Fibroblast of villous mesenchyme (primary cell): ENCODE measurements at places on chromosomes 1 and 21.

DNA sequence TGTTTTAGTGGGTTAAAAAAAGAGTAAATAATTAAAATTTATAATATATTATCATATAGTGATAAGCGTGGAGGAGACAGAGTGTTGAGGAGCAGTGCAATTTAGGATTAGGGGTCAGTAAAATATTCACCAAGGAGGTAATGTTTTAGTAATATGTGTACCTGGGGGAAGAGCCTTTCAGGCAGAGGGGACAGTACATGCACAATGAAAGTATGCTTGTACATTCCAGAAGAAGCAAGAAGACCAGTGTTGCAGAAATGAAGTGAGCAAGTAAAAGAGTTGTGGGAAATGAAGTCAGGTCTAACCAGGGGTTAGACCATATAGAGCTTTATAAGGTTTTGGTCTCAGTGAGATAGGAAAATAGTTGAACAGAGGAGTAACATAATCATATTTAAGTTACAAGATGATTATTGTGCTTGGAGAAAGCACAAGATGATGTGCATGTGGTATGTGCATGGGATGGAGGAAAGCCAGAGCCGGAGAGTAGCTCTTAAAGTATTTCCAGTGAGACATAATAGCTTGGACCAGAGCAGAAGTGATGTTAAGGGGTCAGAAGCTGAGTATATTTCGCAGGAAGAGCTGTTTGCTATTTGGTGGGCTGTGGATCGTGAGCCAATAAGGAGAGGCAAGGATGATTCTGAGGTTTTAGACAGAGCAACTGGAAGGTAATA is 44.8 kb downstream of the SNX7 start:
- DNase-seq = no peak

DNA sequence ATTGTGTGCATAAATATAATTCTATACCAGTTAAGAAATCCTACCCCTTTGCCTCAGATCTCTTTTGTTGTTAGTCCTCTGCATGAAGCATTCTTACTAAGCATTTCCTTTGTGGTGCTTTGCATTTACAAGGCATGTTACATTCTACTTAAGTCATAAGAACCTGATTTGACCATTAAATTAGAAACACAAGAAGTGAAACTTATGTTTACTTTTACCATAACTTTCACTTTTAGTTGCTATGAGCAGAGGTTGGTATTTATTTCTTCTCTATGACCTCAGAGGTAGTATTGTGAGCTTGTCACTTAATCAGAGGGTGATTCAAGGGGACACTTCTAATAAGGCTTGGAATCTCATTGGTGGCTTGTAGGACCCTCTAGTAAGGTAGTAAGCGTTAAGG is 9.0 kb downstream of the FAM20B start:
- peak; percentile 69 for DNase-seq

- no peak for DNase-seq
Measured at GRCh38 chr1:189424746-189425331, 1052.8 kb downstream of the BRINP3 start.

- DNase-seq = no peak
Measured at GRCh38 chr1:162535501-162535900, 26.0 kb upstream of the UAP1 start.

GRCh38 chr1:27877115-27877416 is 4.7 kb downstream of the THEMIS2 start:
- no peak for DNase-seq

DNA sequence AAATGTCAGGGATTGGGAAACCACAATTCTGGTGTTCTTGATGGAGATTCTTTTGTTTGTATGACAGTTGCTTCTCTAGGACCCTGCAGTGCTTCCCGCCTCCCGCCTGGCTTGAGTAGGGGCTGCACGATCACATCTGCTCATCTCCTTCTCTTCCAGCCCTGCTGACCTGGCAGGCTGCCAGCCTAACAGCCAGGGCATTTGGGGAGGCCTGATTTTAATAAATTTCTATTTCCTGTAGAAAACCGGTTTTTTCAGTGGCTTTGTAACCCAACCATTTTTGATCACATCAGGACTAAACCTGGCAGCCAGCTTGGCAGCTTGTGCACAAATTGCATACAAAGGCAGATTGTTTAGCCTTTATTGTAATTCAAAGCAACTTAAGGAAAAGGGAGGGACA is 78.9 kb downstream of the UBE2U start:
- DNase-seq = no peak

DNA sequence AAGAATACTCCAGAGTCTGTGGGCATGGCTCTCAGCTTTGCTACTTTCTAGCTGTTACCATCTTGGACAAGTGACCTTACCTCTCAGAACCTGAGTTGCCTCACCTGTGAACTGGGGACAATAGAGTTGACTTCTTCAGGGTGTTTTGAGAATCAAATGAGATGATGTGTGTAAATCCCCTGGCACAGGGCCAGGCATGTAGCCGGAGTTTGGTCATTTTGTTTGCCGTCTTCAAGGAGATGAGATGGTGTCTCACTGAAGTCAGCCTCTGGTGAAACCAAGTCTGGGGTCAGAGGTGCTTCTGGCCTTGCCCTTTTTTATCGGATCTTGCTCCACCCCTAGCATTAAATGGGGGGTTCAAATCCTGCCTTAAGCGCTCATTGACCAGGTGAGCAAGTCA is 149.2 kb upstream of the TMEM51 start:
- no peak for DNase-seq

- DNase-seq = no peak
Measured at GRCh38 chr1:245043611-245043940, 111.2 kb upstream of the KIF26B start.

DNA sequence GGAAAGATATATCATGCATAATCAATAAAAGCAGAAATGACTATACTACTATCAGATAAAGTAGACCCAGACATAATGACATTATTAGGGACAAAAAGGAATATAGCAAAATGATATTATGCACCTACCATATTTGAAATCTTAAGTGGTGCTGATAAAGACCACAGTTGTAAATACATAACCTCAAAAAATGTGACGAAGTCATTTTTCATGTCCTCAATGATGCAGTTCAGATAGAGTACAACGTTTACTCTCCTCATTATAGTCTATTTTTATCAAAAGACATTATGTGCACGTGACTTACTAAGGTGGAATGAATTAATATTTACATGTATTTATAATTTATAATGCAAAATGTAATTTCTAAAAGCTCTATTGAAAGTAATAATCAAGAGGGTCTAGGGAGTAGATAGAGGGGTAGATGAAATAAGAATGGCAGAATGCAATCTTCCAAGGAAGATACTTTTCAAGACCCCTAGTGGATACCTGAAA is 61.7 kb upstream of the TNFSF4 start:
- DNase-seq = no peak
